RPMI8226 (cell line): ENCODE measurements at places on chromosomes 12 and 14.

DNA sequence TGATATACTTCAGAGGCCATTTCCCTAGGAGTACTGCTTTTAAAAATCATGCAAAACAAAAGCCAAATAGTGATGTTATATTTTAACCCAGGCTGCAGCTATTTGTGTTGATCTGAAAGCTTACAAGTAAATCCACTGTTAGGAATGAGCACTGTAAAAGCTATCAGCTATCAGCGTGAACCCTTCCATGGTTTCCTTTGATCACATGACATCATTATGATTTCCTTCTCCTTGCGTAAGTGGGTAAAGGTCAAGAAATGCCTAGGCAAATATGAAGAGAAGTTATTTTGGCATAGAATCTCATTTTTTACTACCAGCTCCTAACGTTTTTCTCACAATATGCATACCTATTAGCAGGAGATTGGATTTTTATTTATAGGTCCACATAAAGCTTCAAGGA lies 48.6 kb upstream of the CATSPERB start:
- no peak for DNase-seq

DNA sequence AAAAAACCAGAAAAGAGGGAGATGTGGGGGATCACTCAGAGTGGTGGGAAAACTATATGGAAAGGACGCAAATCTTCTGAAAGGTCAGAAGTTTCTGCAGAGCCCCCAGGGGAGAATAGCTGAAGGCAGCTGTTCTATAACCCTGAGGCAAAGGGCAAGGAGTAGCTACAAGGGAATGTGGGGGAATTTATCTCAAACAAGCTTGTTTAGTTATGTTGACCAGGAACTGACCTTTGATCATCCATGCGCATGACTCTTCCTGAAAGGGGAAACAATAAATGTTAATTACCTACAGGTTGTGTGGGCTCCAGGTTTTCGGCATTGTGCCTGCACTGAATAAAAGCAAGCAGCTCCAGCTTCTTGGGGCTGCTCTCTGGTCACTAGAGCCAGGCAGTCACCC lies 968.5 kb downstream of the AACS start:
- no peak for DNase-seq

DNA sequence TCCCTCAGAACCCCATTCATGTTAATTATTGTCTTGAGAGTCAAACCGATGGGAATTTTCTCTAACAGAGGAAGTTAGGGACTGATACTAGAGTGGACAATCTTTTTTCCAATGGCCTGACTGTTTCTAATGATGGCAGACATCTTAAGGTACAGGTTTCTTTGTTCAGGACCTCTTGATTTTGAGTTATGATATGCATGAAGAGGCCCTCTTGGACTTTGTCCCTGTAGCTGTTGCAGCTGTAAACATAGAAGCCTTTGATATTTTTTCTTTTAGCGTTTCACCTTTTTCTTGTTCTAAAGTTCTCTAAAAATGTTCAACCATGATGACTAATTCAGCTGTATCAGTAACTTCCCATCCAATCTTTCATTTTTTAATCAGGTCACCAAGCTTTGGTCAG lies 53.0 kb downstream of the LGR5 start:
- DNase-seq: no peak

DNA sequence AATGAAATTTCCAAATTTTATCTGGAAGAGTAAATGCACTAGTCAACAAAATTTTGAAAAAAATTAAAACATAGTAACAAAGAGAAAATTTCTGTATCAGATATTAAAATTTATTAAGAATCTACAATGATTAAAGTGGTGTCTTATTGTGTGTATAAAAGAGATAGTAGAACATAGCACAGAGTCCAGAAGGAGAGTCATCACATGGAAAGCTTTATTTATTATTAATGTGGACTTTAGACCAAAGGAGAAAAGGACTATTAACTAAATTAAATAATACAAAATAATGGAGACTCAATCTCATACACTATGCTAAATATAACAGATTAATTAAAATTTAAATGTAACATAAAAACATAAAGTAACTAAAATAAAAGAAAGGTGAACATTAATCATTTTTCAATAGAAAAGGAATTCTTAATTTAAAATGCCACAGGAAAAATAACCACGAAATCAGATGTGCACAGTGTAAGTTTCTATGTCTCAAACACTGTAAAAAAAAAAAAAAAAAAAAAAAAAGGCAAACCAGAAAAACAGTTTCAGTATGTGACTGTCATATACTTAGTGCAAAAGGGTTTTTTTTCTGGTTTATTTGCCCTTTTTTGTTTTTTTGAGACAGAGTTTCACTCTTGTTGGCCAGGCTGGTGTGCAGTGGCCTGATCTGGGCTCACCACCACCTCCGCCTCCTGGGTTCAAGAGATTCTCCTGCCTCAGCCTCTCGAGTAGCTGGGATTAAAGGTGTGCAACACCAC lies 95.4 kb downstream of the MYF5 start:
- no peak for DNase-seq

- DNase-seq: no peak
Observed at GRCh38 chr14:59336098-59336497, 129.1 kb downstream of the GPR135 start.

DNA sequence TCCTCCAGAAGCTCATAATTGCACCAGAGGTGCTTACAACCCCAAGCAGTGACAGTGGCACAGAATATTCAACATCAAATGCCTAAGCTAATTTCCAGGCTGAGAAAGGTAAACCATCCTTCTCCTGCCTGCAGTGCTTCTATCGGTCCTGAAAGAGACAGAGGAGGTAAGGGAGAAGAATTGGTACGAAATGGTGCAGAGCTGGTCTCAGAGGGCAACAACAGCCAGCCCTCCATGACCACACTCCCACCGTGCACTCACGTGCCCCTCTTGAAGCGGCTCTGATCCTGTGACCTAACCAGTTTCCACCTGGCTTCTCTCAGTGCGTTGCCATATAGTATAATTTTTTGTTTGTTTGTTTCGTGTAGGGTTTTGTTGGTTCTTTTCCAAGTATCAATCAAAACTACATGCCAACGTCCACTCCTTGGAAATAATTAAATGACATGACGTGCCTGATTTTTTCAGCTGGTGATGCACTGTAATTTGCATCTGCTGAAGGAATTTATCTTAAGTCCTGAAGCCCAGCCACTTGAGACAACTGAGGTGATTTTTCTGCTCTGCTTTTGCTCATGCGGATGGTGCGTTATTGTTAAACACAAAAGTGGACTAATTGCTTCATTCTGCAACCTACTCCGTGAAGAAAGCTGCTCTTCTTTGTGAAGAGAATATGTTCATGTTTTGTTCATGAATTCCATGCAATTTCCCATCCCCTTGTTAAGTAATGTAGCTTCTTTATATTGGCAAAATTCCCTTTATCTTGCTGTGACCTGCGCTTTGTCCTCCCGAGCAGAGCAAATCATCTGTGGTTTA lies 1.3 kb upstream of the ATP2A2 start:
- no peak for DNase-seq

DNA sequence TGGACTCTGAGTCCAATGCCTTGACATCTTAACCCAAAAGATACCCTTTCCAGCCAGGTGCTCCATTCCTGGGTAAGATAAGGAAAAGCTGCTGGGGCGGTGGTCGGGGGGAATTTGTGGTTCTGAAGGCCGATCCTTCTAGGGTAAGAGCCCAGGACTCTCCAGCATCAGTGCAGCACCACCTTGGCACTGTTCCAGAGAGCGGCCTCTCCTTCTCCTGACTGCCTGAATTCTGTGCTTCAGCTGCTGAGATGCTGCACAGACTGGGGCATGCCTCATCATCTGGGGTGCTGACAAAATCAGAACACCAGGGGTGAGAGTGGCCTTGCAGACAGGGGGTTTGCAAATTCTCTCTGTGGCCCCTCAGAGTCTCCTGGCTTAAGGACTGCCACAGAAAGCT lies 87.5 kb downstream of the SPTB start:
- no peak for DNase-seq

DNA sequence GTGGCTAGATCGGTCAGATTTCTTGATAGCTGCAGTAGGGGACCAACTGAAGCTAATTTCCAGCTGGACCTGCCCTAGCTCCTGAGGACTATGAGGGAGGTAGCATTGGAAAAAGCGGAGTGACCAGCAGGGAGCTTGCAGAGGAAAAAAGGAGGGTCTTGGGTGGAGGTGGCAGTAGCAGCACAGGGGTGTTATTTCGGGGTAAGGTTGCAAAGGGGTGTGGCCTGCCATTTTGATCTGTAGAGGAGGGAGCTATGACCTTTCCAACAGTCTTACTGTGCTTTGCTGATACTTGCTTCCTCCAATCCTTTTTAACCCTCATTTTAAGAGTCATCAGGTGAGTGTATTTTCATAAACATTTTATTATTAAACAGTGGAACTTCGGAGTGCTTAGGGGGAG lies 83.8 kb upstream of the NRXN3 start:
- no peak for DNase-seq

DNA sequence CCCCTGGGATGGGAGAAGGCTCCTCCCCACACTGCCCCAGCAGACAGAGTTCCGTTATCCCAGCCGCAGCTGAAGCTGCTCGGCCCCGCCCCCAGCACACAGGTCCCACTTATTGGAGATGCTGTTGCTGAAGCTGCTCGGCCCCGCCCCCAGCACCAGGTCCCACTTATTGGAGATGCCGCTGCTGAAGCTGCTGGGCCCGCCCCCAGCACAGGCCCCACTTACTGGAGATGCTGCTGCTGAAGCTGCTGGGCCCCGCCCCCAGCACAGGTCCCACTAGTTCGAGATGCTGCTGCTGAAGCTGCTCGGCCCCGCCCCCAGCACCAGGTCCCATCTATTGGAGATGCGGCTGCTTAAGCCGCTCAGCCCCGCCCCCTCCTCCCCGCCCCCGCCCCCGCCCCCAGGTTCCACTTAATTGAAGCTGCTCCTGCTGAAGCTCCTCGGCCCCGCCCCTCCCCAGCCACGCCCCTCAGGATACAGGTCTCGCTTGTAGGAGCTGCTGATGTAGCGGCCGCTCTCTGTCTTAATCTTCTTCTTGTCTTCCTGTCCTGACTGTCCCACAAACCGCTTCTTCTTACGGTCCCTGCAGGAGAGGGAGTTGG lies 12.0 kb downstream of the CFAP73 start:
- DNase-seq: no peak

- DNase-seq: no peak
Observed at GRCh38 chr12:51183816-51184215, 10.9 kb upstream of the TFCP2 start.

GRCh38 chr12:120835304-120835612 lies 68.9 kb downstream of the SPPL3 start:
- no peak for DNase-seq
